ENCODE measurements at places on chromosomes 11 and 22. TPM values are rescaled to one million over a fixed set of nuclear protein-coding genes. Genes with fewer than 3 reads are reported as not detected.

The MYRF gene
- total RNA-seq: 1.1 TPM

The GALR3 gene
- total RNA-seq: not detected

The BTBD18 gene
- total RNA-seq: not detected

The TRIM22 gene
- total RNA-seq: 317 TPM

The APLNR gene
- total RNA-seq: not detected

The KRTAP5-9 gene
- total RNA-seq: 0.35 TPM

The KCTD14 gene
- total RNA-seq: 0.19 TPM

The FOXRED1 gene
- 34.8 TPM for total RNA-seq

The RIMBP3C gene
- total RNA-seq: 0.92 TPM

The TECTA gene
- 0.25 TPM for total RNA-seq

Data from activated CD4-positive, alpha-beta T cell treated with anti-CD3 and anti-CD28 coated beads, Interleukin-2, amount 10 ng/mL, durations not matched to agents 7 days and 5 days (primary cell).